ENCODE measurements at places on chromosomes 7 and 10. TPM values are rescaled to one million over a fixed set of nuclear protein-coding genes. Genes with fewer than 3 reads are reported as not detected.

DNA sequence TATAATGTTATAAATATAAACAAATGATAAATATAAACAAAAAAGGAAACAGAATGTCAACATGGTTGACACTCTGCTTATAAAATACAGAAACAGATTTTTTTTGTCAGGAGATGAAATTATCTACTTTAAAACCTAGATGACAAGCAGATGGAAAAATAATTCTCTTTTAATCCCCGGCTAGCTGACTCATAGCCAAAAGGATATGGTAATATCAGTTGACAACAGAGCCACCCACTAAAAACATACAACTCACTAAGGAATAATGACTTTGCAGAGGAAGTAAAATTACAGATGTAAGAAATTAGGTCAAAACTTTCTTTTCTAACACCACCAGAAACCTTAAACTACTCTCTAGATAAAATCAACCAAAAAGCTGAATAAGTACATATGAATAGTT, 131.1 kb upstream of the ABCB5 start:
- no peaks in the 10 kb centered on the region for H3K27me3 ChIP-seq
- H3K4me3 ChIP-seq: no peak overlapping the region
- no peak for DNase-seq
- H3K4me1 ChIP-seq: no peaks in the 10 kb centered on the region

GRCh38 chr10:33385686-33386085, 51.2 kb upstream of the NRP1 start:
- H3K36me3 ChIP-seq: no peaks in the 10 kb centered on the region
- H3K27me3 ChIP-seq: peaks cover 9% of the 10 kb centered on the region
- no peak overlapping the region for H3K4me3 ChIP-seq

- peak; percentile 63 for DNase-seq
- H3K36me3 ChIP-seq: no peaks in the 10 kb centered on the region
- H3K27me3 ChIP-seq: peaks cover 14% of the 10 kb centered on the region
These were observed 4.2 kb downstream of the SMARCD3 start for GRCh38 chr7:151244196-151244840.

GRCh38 chr7:5598769-5599371, 175.2 kb upstream of the TNRC18 start:
- H3K27me3 ChIP-seq: peaks cover 6% of the 10 kb centered on the region
- H3K27ac ChIP-seq: no peak overlapping the region
- peaks cover 20% of the 10 kb centered on the region for H3K4me1 ChIP-seq
- no peak for DNase-seq
- no peaks in the 10 kb centered on the region for H3K36me3 ChIP-seq
- no peak overlapping the region for H3K4me3 ChIP-seq

DNA sequence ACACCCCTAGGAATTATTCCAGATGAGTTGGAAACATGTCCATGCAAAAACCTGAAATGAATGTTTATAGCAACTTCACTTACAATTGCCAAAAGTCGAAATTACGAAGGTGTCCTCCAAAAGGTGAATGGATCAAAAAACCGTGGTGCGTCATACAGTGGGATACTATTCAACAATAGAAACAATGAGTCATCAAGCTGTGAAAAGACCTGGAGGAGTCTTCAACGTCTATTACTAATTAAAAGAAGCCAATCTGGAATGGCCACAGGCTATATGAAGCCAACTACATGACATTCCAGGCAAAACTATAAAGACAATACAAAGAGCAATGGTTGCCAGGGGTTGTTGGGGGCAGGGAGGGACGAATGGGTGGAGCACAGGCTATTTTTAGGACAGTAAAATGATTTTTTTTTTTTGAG, 12.6 kb upstream of the PPP2R2D start:
- H3K4me1 ChIP-seq: peaks cover 5% of the 10 kb centered on the region
- no peak overlapping the region for H3K4me3 ChIP-seq
- H3K27me3 ChIP-seq: peaks cover 4% of the 10 kb centered on the region
- H3K27ac ChIP-seq: no peak overlapping the region

DNA sequence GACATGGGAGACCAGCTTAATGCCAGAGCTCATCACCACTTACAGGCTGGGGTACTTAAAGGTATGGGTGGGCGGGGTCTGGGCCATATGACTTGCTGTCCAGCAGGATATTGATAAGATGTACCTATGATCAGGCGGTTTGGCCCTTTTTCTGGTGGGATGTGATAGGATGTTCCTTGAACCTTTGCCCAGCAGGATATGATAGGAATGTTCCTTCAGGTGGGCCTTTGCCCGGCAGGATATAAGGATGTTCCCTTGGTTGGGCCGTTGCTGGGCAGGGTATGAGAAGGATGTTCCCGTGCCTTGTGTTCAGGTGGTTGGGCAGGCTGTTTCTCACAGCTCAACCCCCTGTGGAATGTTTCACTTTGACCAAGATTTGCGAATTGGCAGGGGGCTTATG, 187.2 kb upstream of the CXCL12 start:
- no peak overlapping the region for H3K4me3 ChIP-seq
- peaks cover 22% of the 10 kb centered on the region for H3K4me1 ChIP-seq
- no peak overlapping the region for H3K27ac ChIP-seq
- H3K27me3 ChIP-seq: peaks cover 2% of the 10 kb centered on the region
- DNase-seq: no peak

GRCh38 chr10:47243356-47243755, 56.6 kb upstream of the GDF10 start:
- DNase-seq: no peak
- no peaks in the 10 kb centered on the region for H3K27me3 ChIP-seq
- H3K4me1 ChIP-seq: no peaks in the 10 kb centered on the region
- H3K4me3 ChIP-seq: no peak overlapping the region
- H3K36me3 ChIP-seq: no peaks in the 10 kb centered on the region
- no peak overlapping the region for H3K27ac ChIP-seq

GRCh38 chr10:114609518-114610426, 48.3 kb downstream of the ABLIM1 start:
- H3K27me3 ChIP-seq: peaks cover 4% of the 10 kb centered on the region
- H3K36me3 ChIP-seq: no peaks in the 10 kb centered on the region
- H3K4me3 ChIP-seq: no peak overlapping the region

GRCh38 chr10:110115784-110116520, 91.5 kb upstream of the MXI1 start:
- no peak for DNase-seq
- H3K27me3 ChIP-seq: no peaks in the 10 kb centered on the region
- peaks cover 61% of the 10 kb centered on the region for H3K36me3 ChIP-seq
- no peak overlapping the region for H3K4me3 ChIP-seq
- peaks cover 49% of the 10 kb centered on the region for H3K4me1 ChIP-seq

ASB10 gene
- not detected for polyA plus RNA-seq

KNDC1 gene
- polyA plus RNA-seq: not detected

HOXA1 gene
- not detected for polyA plus RNA-seq

Measured in immature natural killer cell (primary cell).